ENCODE measurements at places on chromosomes 4 and X.

GRCh38 chr4:14583752-14584151 lies 418.5 kb upstream of the CPEB2 start:
- no peak for DNase-seq

- DNase-seq: no peak
Measured at GRCh38 chrX:124421898-124422655, 75.7 kb downstream of the SH2D1A start.

DNA sequence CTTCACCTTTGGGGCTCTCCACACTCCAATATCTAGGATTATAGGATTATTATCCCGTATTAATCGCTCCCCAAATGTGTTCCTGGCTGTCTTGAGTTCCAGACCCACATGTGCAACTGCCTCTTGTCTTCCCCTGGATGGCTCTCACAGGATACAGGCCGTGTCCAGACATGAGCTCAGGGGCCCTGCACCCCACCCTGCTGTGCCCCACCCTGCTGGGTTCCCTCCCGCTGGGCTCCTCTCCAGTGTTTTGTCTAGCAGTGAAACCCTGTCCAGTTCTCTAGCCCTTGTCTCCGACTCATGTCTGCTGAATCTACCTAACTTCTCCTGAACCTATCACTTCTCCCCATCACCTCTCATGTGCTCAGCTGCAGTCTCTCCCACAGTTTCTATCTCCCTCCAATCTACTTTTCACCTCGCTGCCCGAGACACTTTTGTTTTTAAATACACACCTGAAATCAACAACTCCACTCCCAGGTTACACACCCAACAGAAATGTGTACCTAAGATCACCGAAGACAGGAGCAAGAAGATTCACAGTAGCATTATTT lies 2.0 kb downstream of the RNF212 start:
- no peak for DNase-seq

GRCh38 chr4:7852568-7853185 lies 87.0 kb downstream of the AFAP1 start:
- no peak for DNase-seq

GRCh38 chr4:8756816-8757215 lies 114.8 kb downstream of the HMX1 start:
- no peak for DNase-seq

DNA sequence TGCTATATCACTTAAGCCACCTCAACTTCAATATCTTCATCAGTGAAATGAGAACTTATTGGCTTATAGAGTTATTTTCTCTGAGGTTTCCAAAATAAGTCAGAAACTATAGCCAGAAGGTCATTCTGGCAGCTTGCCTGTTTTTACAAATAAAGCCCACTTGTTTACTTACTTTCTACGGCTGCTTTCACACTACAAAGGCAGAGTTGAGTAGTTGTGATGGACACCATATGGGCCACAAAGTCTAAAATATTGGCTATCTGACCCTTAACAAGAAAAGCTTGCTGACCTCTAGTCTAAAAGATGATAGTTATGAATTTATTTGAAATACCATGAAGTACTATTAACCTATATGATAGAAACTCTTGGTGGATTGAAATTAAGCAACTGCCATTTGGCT lies 67.3 kb upstream of the ATOH1 start:
- no peak for DNase-seq

DNA sequence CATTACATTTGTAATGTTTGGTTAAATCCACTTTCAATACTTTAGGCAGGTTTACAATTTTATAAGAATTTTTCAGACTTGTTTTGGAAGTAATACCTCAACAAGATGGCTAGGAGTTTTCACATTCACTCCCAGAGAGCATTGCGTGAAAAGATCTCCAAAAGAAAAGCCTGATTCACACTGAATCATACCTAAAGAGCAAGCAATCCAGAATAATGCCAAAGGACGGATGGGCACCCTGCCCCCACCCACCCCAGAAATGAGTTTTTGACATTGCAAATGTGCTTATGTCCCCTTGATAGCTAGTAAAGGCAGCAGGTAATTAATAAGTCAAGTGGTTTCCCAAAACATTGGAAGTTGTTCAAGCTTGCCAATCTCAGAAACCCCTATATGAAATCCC lies 557.7 kb upstream of the TENM3 start:
- no peak for DNase-seq

DNA sequence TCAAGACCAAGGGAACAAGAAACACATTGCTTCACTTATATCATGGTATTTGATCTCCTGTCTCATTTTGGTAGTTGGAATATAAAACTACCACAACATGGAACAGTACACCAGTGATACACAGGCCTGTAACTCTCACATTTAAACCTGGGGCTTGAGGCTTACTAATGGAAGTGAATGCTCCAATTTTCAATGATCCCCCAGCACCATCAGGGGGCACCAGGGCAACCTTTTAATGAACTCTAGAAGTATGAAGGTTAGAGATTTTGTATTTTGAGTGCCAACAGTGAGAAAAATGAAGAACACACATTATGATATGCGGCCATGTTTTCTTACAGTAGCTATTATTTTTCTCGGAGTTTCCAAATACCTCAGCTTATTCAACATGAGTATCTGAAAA lies 50.7 kb downstream of the C4orf33 start:
- DNase-seq: no peak

DNA sequence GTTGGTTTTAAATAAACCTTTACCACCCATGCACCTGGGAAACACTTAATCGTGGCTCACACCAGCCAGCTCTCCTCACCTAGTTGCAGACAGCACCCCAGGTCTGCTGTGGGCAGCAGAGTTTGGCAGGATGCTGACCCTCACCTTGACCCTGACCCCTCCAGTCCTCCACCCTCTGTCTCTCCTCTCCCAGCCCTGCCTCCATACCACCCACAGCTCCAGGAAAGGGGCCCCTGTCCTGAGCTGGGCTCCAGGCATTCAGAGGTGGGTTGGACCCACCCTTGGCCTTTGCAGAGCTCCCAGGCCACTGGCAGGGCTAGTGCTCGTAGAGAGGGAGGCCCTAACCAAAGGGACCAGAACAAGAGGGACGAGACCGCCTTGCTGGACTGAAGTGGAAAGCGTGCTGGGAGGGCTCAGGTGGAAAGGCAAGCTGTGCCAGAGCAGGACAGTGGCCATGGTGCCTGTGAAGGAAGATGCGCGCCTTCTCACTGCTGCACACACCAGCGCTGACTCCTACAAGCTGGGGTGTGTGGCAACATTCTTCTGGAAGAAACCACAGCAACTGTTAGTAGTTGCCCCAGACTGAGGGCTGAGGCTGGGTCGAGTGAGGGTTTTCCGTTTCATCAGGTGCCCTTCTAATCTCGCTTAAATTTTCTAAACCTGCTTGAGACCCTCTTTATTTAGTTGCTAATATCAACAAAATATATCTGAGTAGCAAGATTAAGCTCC lies 10.7 kb upstream of the S100P start:
- DNase-seq: no peak

DNA sequence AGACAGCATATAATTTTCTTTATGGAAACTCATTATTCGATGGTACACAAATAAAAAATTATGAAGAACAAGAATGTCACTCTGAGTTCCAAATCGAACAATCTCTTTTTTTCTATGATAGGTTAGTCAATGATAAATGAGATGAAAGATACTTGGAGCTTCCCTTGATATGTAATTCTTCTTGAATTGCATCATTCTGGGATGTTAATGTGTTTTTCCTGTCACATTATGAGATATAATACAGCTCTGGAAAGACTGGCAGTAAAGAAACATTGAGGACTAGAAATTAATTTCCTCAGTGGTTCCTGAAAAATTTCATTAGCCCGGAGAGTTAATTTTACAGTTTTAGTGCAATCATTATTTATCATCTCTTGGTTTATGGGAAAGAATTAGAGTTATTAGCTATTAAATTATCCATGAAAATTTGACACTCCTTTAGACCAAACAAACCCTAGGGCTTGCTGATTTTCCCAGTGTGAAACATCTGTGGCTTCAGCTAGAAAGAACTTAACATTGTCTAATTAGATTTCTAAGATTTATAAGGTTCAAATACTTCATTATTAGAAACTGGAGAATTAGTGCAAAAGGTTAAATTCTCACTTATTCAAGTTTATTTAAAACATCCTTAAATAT lies 1546.6 kb upstream of the TENM3 start:
- DNase-seq: no peak

DNA sequence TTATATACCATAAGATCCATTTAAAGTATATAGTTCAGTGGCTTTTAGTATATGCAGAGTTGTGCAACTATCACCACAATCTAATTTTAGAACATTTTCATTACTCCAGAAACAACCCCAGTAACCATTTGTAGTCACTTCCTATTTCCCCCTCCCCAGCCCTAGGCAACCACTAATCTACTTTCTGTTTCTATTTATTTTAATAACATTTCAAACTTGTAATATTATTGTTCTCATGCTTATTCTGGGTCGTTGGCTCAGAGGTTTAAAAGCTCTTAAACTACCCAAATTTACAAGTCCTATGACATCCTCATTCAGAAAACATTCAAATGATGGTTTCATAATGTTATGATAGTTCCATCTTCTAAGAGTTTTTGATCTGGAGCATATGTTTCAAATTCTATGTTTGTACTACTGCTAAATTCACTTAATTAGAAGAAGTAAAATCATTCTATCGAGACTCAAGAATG lies 18.4 kb downstream of the XIAP start:
- no peak for DNase-seq

DNA sequence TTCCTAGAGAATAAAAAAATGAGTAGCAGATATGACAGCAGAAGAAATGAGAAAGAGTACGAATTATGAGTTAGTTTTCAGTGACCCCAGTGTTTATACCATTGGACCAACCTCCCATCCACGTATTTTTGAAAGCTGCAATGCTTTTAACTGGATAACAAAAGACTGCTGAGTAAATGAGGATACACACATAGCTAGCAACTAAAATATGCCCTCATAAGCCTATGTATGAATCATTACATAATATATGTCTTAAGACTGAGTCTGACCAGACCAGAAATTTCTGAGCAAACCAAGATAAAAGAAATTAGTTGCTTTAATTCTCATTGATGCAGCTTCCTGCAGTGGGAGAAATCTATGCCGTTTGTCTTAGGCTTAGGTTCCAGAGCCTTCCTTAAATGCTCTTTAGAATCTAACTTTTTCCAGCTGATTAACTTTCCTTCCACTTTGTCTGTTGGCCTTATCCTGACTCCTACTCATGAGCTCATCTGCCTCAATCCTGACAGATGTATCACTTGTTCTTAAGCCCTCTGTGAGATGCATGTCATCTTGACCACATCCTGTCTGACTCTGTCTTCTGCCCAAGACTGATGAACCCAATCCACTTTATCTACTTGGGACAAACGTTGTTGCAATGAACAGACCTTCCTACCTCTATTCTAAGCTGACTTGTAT lies 301.4 kb upstream of the AADAT start:
- DNase-seq: no peak

GRCh38 chr4:174210952-174211490 lies 72.4 kb downstream of the FBXO8 start:
- no peak for DNase-seq

DNA sequence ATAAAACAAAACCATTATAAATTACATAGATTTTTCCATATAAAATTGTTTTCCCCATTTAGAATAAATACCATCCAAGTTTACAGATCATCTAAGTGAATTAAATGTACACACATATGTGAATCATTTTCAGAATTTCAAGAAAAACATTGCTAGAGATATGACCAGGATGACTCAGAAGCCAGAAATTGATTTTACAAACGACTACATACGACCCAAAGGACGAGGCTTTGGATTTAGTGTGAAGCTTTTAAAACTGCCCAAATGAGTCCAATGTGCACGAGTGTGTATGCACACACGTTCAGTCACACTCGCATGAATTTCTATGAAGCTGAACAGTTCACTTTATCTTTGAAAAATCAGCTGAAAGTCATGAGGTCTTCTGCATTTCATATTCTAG lies 37.9 kb downstream of the MFAP3L start:
- DNase-seq: no peak

DNA sequence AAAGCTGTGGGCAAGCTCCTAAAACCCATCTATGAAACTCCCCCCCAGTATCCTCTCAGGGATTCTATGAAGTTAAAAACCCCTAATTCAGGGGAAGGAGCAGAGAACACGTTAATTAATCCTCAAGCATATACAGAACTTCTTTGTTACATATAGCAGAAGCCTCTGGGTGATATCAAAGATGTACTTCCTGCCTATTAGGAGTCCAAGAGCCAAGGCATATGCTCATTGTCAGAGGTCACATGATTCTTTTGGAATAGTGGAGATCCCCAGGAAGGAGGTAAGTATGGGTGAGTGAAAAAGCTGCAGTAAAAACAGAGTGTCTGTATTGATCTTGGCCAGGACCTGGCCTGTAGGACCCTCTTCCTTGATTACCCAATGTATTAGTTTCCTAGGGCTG lies 2.9 kb upstream of the SPARCL1 start:
- DNase-seq: no peak

DNA sequence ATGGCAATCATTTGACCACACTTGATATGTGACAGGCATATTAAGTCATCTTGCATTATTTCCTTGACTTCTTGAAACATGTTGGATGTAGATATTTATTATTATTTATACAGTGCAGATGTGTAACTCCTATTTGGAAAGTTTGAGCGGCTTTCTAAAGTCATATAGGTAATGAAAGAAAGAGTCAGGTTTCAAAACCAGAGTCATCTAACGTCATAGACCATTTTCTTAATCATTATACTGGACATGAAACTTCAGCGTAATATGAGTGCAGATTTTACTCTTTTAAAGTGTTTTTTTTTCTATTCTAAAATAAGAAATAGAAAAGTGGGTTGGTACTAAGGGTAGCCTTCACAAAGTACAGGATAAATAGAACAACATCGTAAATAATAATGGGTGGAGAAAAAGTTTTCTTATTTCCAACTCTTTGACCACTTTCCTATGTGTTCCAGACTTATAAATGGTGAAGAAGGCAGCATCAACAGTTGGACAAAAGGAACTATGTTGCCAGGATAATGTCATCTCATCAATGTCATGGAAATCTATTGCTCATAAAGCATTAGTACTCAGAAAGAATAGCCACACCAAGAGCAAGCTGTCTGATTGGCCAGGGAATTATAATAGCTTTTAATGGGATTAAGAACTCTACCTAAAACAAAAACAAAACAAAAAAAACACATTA lies 108.0 kb upstream of the PCDH18 start:
- no peak for DNase-seq

Measured in NCI-H1436 treated with DMSO at 0.1 percent for 48 hours (cell line).